ENCODE measurements at places on chromosomes 11 and 22.

GRCh38 chr11:74310857-74311256 is 583 bp downstream of the P4HA3 start:
- DNase-seq = no peak

- no peak for DNase-seq
Observed at GRCh38 chr11:10050561-10050960, 243.5 kb downstream of the SBF2 start.

DNA sequence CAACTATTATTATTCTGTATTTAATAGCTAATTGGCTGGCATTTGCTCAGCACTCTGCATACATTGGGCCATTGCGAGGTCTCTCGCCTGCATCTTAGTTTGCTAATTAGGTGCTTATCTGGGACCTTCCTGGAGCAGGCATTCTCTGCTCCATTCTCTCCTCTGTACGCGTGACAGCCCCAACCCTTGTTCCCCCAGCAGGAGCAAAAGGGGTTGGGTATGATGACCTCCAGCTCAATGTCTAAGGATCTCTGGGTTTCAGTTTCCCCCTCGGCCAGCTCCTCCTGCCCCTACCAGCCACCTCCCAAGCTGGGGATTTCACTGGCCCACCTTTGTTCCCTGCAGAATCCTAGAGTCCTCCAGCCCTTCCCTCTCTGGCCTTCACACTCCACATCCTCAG is 9.7 kb upstream of the LGALS2 start:
- DNase-seq = no peak

DNA sequence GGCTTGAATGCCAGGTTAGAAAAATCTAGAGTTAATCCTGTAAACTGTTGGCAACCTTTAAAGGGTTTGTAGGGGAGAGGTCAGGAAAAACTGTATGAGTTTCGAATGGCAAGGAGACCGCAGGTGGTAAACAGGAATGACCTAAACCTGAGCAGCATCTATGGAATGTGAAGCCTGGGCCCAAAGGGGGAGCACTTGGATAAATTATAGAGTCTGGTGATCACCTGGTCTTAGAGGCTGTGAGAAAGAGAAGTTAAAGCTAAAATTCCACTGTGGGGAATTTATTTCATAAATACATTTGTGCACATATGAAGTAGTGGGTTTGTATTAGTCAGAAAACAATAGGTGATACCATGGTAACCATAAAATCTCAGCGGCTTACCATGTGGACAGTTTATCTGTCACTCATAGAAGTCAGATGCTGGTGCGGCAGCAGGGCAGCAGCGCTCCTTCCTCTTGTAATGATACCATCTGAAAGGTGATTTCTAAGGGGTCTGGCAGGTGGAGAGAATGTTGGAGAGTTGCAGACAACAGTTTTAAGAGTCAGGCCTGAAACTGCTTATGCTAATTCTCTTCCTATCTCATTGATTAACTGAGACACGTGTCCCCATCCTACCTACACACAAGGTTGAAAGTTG is 1104.4 kb upstream of the CCDC90B start:
- DNase-seq = no peak

DNA sequence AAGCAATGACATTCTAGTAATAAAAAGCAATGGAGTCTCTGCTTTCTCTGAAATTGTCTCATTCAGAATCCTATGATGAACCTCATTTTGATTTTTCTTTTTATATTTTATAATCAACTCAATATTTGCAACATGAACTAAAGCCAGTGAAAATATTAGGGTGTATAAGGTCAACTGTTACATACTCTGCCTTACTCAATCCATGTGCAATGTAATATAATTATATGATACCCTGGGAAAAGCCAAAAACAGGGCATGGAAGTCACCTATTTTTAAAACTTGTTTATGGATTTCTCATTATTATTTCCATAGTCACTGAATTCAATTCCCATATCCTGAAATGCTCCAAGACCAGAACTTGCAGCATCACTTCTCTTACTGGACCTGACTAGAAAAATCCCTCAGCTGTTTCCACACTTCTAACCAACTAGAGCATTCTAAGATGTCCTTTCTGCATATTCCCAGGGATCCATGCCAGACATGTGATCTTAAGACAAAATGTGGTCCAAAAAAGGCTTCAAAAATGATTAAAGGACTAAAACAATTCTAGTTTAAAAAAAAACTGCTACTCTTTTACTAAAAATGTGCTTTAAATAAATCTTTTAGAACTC is 97.3 kb downstream of the GUCY1A2 start:
- DNase-seq = no peak

DNA sequence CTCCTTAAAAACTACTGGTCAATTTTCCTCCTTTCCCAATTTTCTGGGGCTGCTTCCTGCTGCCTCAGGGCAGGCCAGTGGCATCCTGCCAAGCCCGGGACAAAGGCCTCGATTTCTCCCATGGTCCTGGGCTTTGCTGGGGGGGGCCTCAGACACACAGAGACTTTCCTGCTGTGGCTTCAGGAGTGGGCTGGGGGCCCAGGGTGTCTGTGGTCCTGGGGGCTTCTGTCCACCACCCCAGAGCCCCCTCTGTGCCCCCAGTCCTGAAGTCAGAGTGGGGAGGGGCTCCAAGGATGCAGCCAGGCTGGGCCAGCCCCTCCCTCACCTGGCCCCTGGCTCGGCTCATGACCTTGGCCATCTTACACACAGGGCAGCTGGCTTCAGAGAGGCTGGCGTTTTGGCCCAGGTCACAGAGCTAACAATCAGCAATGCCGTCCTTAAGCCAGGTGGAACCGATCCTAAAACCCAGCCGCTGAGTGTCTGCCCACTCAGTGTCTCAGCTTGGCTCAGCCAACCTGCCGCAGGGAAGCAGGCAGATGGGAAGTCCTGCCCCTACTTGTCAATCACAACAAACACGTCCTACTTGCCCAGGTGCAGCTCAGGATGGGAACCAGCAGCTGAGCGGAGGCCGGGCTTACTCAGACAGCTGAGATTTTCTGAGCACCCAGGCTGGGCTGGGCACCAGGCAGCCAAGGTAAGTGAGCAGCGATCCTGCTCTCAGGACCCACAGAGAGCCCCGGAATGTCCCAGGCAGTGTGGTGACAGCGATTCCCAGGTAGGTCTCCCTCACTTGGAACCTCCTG is 34.6 kb downstream of the OSBPL5 start:
- no peak for DNase-seq

- no peak for DNase-seq
Observed at GRCh38 chr11:61771985-61772455, 19.6 kb downstream of the MYRF start.

DNA sequence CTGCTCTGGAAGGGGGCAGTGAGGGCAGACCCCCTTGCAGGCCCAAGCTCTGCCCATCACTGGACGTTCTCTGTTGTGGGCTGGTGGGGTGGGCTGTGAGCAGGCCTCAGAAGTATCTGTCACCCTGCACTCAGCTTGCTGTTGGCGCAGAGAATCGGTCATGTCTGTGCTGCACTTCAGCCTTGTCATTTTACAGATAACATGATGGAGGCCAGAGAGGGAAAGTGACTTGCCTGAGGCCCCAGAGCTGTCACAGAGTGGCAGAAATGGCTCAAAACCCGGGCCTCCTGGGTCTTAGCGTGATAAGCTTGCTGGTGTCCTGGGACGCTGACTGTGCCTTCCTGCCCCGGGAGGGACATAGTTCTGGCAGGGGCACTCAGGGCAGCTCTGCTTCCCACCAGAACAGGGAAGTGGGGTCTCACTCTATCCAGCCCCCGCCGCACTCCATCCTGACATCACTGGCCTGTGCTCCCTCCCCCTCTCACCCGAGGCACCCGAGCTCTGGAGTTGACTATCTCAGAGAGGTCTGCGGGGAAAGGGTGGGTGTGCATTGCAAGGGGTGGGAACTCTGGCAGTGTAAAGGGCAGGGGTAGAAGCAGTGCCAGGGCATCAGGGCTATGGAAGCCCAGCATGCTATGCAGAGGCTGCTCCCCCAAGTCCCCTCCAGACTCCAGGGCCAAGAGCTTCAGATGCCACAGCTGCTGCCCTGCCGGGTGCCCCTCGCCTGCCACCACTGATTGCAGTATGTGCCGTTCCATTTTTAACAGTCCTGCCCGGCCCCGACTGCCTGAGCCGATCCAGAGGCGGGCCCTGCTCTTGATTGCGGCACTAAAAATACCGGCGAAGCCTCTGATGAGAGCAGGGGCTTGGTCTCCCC is 50.4 kb upstream of the NECTIN1 start:
- no peak for DNase-seq

- peak; percentile 65 for DNase-seq
Observed at GRCh38 chr11:46353698-46354097, 6.4 kb downstream of the DGKZ start.

DNA sequence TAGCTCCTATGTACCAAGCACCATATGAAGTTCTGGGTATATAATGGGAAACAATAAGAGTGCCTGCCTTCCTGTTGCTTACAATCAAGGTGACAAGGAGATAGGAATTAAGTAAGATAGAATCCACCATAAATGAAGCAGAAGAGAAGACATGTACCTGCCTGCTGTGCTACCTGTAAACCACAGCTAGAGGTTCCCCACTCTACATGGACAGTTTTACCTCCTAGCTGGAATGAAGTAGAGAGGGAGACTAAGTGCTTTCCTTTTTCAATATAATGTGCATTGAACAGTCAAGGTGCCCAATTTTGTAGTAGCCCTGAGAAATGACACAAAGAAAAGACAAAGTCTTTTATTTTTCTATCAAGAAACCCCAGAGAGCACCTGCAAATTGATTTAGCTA is 984.6 kb downstream of the DLG2 start:
- no peak for DNase-seq

DNA sequence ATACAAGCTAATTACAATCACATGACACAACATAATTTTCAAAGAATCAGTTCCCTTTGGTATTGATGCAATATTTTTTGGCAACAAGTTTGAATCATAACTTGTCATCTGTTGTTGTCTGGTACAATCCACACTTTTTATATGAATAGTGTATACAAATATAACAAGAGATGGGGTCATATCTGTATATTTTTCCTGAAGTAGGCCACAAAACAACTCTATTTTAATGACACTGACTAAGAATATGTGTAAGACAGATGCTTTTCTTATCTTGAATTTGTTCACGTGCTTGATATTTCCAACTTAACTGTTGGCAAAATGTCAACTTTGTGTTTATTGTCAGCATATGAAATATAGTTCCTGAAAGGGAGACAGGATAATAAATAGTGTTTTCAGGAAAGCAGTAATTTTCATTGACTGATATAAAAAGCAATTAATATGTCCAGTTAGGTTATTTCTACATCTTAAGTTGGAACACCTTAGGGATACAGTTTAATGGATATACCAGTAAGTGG is 27.9 kb downstream of the NOX4 start:
- DNase-seq = no peak

DNA sequence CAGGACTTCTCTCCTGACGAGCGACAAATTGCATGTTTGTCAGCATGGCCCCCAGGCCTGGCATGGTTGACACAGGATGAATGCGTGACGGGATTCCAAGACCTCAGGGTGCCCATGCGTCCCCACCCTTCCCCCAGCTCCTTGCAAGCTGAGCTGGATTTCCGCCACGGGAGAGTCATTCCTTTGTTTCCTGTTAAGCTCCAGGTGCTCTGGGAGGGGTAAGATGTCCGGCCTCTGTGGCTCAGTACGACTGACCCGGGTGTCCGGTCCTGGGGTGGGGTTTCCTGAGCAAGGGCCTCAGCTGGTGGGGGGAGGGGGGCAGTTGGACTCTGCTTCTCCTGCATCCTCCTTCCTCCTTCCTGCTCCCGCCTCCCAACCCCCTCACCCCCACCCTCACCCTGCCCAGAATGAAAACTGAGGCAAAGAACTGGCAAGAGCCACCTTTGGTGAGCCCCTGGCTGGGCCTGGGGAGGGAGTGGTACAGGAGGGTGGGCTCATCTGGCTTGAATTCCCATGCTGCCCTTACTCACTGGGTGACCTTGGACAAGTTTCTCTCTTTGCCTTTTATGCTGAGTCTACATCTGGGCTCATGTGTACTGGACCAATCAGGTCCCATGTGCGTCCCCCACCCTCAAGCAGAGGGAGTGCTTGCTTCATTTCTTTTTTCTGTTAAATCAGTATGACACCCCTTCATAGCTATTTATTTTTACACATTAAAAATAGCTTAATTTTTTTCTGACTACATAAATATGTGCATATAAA is 2.5 kb downstream of the CDC42EP2 start:
- no peak for DNase-seq

DNA sequence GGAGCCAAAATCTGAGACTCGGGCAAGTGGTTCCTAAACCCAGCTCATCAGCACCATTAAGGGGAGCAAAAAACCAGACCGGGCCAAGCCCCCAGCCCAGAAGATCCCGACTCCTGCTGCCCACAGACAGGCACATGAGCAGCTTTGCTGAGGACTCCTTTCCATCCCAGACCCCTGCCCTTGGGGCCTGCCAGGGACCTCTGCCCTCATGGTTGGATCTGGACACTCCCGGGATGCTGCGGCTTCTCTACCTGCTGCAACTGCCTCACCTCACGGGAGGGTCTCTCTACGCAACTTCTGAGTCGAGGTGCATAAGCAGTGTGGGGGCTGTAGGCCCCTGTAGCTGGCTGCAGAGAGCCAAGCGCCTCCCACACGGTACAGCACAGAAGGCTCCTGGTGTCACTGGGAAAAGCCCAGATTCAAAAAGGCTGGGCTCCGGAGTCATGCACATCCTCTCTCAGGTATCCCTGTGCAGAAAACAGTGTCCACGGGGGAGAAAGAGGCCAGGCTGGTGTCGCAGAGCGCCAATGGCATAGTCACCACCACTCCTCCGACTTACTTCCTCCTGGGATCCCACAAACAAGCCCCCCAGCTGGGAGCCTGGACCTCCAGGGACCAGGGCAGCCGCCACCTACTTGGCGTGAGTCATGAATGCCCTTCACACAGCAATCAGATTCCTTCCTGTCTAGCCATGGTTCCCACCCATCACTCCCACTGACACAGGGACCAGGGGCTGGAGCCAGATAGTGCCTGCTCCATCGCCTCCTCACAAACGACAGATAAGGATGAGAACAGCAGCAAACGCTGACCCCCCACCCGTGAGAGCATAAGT is 122.1 kb downstream of the BCR start:
- DNase-seq = no peak

DNA sequence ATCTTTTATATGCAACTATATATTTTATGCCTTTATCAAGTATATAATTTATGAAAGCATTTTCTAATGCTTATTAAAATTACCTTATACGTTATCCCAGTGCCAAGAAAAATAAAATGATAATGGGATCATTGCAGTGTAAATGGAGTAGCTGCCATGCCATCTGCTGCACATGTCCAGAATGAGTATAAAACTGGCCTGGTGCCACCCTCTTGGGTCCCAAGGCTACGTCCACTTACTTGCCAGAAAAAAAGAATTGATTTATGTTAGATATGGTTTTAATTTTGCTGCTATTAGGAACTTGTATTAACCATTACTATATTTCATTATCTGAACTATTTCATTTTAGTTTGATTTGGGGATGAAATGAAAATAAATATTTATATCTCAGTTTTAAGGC is 1127.1 kb upstream of the CNTN5 start:
- DNase-seq = no peak

DNA sequence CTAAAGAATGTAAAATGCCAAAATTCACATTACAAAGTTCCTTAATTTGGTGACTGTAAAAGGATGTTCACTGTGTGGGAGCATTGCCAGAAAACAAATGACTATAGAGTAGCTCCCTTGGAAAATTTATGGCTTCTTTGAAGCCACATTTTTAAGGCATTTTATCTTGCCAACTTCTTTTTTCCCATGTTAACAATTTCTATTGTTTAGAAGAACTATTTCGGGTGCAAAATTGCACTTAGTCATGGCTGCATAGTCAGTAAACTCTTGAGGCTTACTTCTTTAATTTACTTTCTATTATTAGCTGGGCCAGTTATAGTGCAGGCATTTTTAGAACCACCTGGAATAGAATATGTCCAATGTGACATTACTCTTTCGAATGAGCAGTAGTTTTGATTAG is 515.3 kb downstream of the JRKL start:
- no peak for DNase-seq

All from stimulated activated CD8-positive, alpha-beta memory T cell treated with anti-CD3 and anti-CD28 coated beads, Interleukin-15, amount 100 ng/mL, for 48 hours (primary cell).